LNCaP clone FGC (cell line): ENCODE measurements at places on chromosomes 12 and 14.
A peak's percentile ranks its signal among the peaks of the same experiment; 100 is the strongest.

- DNase-seq = no peak
These were observed 143.6 kb downstream of the RGS6 start for GRCh38 chr14:72075649-72076334.

DNA sequence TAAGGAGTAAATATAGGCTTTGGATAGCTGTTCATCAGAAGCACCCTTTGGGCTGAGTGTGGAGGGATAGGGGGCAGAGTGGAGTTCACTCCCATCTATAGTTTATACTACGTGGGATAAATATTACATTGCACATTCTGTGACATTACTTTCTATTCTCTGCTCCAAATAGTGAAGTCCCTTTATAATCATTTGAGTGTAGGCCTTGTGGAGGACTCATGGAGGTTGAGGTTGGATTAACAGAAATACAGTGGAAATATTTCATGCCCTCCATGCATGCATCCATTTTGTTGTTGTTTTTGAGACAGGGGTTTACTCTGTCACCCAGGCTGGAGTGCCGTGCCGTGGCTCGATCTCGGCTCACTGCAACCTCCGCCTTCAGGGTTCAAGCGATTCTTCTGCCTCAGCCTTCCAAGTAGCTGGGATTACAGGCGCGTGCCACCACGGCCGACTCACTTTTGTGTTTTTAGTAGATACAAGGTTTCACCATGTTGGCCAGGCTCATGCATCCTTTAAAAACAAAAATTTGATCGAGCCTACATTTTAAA, 1.4 kb downstream of the CHPT1 start:
- no peak for DNase-seq

DNA sequence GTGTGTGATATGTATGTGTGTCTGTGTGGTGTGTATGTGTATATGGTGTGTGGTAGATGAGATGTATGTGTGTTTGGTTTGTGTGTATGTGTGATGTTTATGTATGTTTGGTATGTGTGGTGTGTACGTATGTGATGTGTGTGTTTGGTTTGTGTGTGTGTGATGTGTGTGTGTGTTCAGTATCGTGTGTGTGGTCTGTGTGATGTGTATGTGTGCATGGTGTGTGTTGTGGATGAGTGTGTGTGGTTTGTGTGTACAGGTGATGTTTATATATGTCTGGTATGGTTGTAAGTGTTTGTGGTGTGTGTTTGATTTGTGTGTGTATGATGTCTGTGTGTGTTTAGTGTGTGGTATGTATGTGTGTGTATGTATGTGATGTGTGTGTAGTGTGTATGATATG, 199.4 kb downstream of the SUDS3 start:
- DNase-seq = no peak

- DNase-seq = no peak
These were observed 24.1 kb upstream of the UBC start for GRCh38 chr12:124938587-124938986.

DNA sequence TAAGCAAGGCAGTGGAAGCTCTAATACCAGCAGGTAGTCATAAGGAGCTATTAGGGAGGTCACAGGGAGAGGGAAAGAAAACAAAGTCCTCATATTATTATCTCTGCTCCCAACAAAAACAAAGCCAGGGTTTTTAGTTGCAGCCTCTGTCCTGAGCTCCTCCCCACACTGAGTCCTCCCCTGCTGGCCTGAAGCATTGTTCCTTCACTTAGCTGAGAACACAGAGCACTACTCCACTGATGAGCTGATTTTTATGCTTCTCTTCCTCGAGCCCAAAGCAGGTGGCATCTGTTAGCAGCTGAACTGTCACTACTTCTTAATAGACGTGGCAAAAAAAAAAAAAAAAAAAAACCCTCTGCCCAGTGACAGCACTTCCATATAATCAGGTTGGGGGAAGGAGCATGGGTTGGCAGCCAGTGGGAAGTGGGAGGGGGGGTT, 10.5 kb upstream of the STAC3 start:
- DNase-seq = no peak

- DNase-seq = peak; percentile 7
These were observed 89.2 kb downstream of the KCNK10 start for GRCh38 chr14:88233915-88234314.

GRCh38 chr12:22974865-22975264, 349.9 kb downstream of the ETNK1 start:
- DNase-seq = no peak

GRCh38 chr14:93078870-93079269, 36.9 kb downstream of the ITPK1 start:
- no peak for DNase-seq

DNA sequence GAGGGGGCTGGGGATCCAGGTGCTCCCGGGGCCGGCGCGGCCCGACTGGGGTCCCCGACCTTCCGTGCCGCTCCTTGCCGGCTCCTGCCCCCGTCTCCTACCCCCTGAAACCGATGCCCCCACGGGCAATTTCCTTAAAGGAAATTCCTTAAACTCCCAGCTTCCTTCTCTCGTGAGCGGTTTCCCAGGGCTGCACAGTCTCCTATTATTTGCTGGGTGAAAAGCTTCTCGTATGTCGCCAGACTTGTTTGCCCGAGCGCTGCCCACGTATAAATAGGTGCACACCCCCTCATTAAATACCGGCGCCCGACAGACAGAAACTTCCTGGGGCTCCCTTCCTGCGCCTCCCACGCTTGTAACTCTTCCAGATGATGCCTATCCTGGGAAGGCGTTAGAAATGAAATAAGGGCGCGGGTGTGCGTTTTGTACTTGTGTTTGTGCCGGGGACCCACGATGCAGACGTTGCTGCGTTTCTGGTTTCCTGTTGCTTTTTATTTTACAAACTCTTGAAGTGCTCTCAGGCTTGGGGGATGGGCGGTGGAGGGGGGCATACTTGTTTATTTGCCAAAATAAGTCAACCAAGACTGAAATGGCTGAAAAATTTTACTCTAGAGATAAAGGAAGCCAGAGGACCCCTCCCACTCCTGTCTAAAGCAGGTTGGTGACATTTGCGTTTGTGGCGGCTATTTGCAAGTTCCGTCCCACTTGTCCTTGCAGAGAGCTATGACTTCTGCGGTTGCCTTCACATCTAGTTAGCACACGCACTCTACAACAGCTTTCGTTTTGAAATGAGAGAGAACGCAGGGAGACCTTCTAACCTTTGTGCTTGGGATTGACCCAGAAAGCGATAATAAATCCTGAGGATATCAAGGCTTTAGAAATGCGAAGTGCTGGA, 1.0 kb downstream of the HIP1R start:
- no peak for DNase-seq

GRCh38 chr12:7555752-7556151, 52.2 kb upstream of the CD163 start:
- DNase-seq = no peak

- DNase-seq = no peak
These were observed 42.4 kb downstream of the PLEKHG3 start for GRCh38 chr14:64746298-64747250.

- DNase-seq = no peak
These were observed 13.9 kb downstream of the SLC35E3 start for GRCh38 chr12:68759852-68760251.

DNA sequence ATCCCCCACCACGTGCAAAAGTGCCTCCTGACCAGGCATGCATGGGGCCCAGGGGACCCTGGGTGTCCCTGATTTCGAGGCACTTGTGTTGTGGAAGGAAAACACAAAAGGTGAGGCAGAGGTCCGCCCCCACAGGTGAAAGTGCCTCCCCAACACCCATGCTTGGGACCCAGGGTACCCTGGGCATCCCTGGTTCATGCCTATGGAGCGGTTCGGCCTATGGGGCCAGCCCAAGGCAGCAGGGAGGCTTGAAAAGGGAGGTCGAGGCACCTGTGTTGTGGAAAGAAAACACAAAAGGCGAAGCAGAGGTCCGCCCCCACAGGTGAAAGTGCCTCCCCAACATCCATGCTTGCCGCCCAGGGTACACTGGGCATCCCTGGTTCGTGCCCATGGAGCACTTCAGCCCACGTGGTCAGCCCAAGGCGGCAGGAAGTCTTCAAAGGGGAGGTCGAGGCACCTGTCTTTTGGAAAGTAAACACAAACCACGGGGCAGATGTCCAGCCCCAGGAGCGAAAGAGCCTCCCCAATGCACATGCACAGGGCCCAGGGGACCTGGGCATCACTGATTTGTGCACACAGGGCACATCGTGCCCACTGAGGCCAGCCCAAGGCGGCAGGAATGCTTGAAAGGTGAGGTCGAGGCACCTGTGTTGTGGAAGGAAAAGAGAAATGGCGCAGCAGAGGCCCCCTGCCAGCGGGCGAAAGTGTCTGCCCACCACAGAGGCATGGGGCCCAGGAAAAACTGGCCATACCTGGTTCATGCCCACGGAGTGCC, 375.5 kb downstream of the ALG10 start:
- no peak for DNase-seq

DNA sequence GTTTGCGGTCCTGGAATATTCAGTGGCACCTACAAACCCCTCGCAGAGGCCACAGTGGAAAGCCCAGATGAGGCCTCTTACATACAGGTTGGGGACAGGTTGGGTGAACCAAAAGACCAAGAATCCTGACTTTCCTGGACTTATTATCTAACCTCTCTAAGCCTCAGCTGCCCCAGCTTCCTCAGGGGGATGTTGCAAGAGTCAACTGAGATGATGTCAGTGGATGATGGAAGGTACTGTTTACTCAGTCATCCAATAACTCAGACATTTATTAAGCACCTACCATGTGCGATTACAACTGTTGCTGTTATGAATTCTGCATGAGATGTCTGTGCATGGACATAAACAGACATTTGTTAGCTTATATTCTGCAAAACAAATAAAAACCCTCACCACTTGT, 72.8 kb downstream of the RFX4 start:
- DNase-seq = no peak

DNA sequence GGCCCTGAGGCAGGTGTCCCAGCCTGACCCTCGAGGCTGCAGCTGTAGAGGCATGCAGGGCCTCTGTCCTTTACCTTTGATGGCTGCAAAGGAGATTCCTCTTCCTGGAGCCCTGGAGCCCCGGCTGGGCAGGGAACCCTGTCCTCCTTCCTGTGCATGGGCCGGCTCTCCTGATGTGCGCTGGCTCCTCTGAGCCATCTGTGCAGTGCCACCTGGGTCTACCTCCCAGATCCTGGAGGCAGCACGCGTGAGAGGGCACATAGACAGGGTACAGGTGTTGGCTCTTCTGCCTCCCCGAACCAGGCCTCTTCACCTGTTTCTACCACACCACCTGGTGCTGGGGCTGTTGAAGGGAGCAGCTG, 115.1 kb downstream of the BEGAIN start:
- DNase-seq = no peak

GRCh38 chr14:24979725-24980239, 70.2 kb downstream of the STXBP6 start:
- no peak for DNase-seq

DNA sequence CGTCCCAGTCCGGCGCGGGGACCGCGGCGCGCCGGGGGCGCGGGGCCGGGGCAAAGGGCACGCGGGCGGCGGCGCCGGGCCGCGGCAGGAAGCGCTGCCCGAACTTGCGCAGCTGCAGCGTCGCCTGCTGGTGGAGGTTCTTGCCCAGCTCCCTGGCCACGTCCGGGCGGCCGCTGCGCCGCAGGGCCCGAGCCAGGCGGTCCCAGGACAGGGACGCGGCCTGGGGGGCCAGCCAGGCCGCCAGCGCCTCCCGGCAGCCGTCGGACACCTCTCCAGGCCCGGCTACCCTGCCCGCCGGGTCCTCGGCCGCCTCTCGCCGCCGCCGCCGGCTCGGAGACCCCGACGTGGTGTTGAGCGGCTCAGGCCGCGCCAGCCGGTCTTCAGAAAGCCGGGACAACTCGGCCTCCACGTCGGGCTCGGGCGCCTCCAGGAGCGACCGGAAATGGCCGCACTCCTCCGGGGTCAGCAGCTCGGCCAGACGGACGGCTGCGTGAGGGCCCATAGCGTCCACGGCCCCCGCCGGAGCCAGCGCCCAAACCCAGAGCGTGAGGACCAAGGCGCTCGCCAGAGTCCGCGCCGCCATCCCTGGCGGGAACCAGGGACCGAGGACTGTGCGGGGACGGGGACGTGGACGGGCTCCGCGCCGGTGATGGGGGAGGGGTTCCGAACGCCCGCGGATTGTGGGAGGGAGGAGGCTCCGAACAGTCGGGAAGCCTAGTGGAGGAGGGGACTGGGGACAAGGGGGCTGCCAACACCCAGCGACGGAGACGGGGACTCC, 34.0 kb downstream of the FIGNL2 start:
- no peak for DNase-seq

- no peak for DNase-seq
These were observed 72.2 kb downstream of the FBXW8 start for GRCh38 chr12:116982791-116983411.
